ENCODE measurements at places on chromosomes 2 and 18.

- no peak for DNase-seq
These were observed 35.7 kb upstream of the NEMP2 start for GRCh38 chr2:190569994-190570755.

DNA sequence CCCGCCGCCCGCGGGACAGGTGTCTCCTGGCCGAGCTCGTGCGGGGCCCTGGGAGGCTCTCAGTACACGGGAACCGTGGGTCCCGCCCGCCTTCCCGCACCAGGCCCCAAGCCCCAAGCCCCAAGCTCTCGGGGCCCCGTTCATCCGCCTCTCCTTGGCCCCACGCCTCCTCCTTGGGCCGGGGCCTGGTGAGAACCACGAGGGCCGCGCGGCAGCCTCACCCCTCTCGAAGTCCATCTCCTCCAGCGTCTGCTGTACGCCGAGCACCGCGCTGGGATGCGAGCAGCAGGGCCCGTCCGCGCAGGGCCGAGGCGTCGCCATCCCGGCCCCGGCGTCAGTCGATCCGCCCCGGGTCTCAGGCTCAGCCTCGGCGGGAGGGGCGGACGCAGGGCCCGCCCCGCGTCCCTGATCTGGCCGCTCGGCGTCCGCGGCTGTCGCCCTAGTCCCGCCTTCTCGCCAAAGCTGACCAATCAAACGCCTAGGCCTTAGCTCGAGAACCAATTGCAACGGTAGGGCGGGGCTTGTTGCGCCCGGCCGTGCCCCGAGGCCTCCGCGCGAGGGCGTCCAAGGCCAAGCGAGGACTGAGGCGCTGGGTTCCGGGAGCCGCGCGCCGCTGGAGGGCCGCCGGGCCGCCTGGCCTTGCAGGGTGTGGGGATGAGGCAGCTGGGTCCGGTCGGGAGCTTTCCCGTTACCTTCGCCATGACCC is at the start of gene ANKRD39:
ANKRD39 (minus strand) TSS at position 350 of the 706 bp plus-strand sequence; CDS start at position 321, 29 bp downstream.
- peak; percentile 100 for DNase-seq

- peak; percentile 91 for DNase-seq
These were observed at the start of gene ACKR3 for GRCh38 chr2:236569573-236569973. Gene ACKR3 (plus strand): TSS chr2:236569825. CDS start chr2:236580466, 10,641 bp downstream.

DNA sequence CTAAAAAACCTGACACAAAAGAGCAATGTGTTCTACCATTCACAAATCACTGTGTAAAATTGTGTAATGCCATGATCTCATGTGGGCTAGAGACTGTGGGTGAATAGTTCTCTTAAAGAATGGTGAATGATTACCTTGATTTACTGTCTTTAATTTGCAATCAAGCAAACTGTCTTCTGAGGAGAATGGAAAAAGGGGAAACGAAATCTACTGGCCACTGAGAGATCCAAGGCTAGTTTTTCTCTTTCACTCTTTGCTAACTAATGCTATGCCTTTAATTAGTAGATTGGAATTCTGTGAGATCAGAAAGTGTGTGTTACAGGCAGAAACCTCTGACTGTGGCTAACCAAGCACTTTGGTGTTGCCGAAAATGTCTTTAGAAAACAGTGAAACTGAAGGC is 422.7 kb downstream of the TGIF1 start:
- no peak for DNase-seq

GRCh38 chr18:23849141-23849540 is 159.9 kb downstream of the LAMA3 start:
- DNase-seq, result no peak

- DNase-seq, result peak; percentile 67
These were observed 40.0 kb downstream of the ICA1L start for GRCh38 chr2:202831242-202832220.

GRCh38 chr2:63093502-63093901 is 42.9 kb downstream of the OTX1 start:
- no peak for DNase-seq

DNA sequence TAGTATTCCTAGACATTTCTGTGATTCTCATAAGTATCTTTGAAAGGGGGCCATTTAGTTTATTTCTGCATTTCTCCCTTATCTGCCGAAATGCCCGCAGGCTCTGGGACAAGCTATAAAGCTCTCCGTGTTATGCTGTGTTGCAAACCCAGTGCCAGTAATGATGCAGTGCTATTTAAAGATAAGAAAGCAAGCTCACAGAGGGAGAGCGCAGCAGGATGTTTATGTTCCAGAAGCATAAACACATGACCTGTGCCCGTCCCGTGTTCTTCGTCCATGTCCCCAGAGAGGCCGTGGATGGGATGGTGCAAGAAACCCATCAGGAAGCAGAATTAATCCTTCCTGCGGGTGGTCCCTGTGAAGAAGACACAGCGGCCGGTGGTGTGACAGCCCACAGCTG is 99.4 kb downstream of the NEDD4L start:
- no peak for DNase-seq

DNA sequence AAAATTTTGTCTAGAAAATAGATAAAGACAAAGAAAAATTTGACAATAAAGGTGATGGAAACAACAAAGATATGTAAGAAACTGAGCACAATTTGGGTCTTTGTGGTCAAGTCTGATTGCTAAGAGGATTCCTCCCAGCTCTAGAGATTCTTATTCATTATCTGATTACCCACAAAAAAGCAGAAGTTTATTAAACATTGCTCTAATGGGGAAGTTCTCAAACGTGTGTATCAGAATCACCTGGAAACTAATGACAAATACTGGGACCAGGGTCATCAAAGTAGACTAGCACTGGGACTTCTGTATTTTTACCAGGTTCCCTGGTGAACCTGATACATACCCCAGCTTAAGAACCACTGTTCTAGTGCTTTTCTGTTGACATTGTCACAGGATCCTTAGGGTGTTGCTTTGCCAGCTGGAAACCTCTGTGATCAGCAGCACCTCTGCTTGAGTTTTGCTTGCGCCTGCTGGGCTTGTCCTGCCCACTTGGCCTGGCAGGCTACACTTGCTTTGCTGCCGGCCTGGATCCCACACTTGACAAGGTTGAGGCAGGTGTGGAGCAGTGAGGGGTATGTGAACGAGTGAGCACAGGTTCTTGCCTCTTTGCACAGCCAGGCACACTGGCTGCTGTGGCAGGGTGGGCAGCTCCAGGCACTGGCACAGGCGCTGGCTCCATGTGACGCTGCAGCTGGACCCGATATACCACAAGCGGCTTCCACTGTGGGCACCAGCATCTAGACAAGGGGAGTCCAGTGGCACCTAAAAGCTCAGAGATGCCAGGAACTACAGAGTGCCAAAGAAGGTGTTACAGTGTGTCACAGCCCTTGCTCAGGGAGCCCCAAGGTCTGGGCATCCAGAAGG is 6.2 kb upstream of the GORASP2 start:
- no peak for DNase-seq

GRCh38 chr2:168345601-168346000 is 98.2 kb upstream of the STK39 start:
- no peak for DNase-seq

- no peak for DNase-seq
These were observed 15.3 kb upstream of the PLB1 start for GRCh38 chr2:28480403-28481049.

- no peak for DNase-seq
These were observed 102.2 kb downstream of the ACTR3 start for GRCh38 chr2:113992090-113992489.

GRCh38 chr2:129742415-129743180 is 236.9 kb upstream of the RAB6C start:
- no peak for DNase-seq

- no peak for DNase-seq
These were observed 95.5 kb upstream of the ATP8B1 start for GRCh38 chr18:57898506-57899124.

GRCh38 chr2:42863320-42863719 is 70.9 kb upstream of the HAAO start:
- no peak for DNase-seq

DNA sequence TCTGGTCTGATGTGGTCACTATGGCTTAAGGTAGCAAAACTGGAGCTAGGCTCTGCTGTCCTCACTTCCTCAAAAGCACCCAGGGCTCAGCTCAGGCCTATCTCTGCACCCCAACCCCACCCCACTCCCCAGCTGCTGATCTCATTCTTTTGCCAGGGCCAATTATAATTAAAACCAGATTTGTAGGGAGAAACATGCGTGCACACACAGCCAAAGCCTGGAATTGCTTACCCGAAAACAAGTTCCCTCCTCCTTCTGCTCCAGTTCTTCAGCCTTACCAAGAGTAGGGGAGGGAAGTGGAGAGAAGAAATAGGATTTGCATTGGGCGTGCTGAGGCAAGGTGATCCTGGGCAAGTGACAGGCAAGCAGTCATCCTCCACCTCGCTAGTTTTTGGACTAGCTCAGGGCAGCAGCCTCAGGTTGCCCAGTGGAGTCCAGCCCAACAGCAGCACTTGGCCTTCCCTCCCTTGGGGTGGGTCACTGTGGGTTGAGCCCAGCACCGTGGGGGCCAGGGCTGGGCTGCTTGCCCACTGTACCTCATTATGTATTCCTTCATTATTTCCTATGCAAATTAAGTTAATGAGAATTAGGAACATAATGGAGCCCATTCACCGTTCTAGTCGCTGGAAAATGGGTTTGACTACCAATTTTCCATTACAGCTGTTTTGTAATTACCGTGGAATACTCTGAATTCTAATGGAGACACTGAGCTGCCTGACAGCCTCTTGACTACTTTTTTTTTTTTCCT is 199.1 kb upstream of the CELF4 start:
- no peak for DNase-seq

All from urothelium cell line (cell line).